ENCODE measurements at places on chromosomes 11 and 22. TPM values are rescaled to one million over a fixed set of nuclear protein-coding genes. Genes with fewer than 3 reads are reported as not detected.

DNA sequence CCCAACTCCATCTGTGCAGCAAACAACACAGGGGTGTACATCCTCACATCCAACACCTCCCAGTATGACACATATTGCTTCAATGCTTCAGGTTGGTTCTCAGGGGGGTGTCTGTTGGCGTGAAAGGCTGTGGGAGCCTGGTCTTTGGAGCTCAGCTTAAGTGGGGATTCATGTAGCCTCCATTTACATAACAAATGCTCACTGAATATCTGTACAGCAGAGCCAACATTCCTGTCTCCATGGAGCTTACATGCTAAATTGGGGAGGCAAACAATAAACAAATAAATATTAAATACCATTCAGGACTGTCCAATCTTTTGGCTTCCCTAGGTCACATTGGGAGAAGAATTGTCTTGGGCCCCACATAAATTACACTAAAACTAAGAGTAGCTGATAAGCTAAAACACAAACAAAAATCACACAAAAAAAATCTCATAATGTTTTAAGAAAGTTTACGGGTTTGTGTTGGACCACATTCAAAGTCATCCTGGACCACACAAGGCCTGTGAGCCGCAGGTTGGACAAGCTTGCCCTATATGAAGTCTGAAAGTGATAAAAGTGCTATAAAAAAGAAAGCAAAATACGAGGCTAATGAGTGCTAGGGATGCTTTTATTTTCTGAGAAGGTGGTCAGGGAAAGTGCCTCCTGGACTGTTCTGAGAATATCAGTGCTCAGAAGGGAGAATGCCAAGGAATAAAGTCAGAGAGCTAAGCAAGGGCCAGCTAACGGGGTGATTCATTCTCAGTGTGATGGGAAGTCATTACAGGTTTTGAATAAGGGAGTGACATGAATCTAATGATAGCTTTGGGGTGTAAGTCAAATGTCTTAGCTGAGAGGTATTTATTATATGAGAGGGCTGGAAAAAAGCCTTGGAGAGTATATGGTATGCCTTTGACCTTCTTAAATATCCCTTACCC is 41.6 kb downstream of the CD44 start:
- H3K4me1 ChIP-seq, result peaks cover 28% of the 10 kb centered on the region
- H3K4me3 ChIP-seq, result no peak overlapping the region
- H3K36me3 ChIP-seq, result no peaks in the 10 kb centered on the region
- DNase-seq, result no peak
- no peaks in the 10 kb centered on the region for H3K27me3 ChIP-seq
- no peak overlapping the region for H3K27ac ChIP-seq

DNA sequence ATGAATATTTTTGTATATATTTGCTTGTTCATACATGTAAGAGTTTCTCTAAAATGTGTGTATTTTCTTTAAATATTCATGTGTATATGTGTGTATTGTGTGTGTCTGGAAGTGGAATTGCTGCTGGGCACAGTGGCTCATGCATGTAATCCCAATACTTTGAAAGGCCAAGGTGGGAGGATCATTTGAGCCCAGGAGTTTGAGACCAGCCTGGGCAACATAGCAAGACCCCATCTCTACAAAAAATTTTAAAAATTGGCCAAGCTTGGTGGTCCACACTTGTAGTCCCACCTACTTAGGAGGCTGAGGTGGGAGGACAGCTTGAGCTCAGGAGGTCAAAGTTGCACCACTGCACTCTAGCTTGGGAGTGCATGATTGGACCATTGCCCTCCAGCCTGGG is 4.7 kb upstream of the LGR4 start:
- H3K36me3 ChIP-seq, result peaks cover 2% of the 10 kb centered on the region
- no peaks in the 10 kb centered on the region for H3K27me3 ChIP-seq
- no peak overlapping the region for H3K27ac ChIP-seq

NLRP14 gene
- total RNA-seq, result 0.07 TPM

- H3K4me1 ChIP-seq, result peaks cover 9% of the 10 kb centered on the region
- H3K4me3 ChIP-seq, result no peak overlapping the region
- H3K36me3 ChIP-seq, result no peaks in the 10 kb centered on the region
- no peak for DNase-seq
- H3K27ac ChIP-seq, result no peak overlapping the region
Measured at GRCh38 chr11:122874991-122875390, 7.6 kb upstream of the JHY start.

DNA sequence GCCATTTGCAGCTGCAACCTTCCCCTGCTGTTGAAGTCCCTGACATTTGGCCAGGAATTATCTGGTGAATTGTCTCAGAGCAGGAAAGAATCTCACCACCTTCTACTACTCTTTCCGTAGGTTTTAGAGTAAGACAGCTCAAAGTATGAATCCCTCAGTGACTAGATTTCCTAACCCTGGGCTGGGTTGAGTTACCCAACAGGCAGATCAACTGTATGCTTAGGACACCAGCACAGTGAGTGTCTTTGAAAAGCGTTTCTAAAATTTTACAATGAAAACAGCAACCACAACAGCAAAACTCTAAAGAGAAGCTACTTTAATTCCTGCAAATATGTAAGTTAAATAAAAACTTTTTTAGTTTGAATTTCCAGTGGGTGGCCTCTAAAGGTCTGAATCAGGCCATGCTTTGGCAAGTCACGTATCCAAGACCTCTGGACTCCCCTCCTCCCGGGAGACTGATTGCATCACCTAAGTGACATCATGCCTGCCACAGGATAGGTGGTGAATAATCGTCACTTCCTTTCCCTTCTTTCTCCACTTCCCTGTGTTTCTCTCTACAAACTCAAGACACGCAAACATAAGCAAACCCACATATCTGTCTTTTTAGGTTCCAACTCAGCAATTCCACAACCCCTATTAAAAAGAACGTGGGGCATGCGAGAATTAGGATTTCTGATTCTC is 7.8 kb downstream of the OR8B12 start:
- H3K4me1 ChIP-seq, result peaks cover 8% of the 10 kb centered on the region
- no peaks in the 10 kb centered on the region for H3K36me3 ChIP-seq
- no peak overlapping the region for H3K27ac ChIP-seq

TCN2 gene
- 34.7 TPM for total RNA-seq

C11orf97 gene
- not detected for total RNA-seq

- H3K27me3 ChIP-seq, result no peaks in the 10 kb centered on the region
- no peaks in the 10 kb centered on the region for H3K36me3 ChIP-seq
- DNase-seq, result no peak
- no peak overlapping the region for H3K27ac ChIP-seq
Measured at GRCh38 chr11:27120211-27120610, 79.6 kb downstream of the BBOX1 start.

DNA sequence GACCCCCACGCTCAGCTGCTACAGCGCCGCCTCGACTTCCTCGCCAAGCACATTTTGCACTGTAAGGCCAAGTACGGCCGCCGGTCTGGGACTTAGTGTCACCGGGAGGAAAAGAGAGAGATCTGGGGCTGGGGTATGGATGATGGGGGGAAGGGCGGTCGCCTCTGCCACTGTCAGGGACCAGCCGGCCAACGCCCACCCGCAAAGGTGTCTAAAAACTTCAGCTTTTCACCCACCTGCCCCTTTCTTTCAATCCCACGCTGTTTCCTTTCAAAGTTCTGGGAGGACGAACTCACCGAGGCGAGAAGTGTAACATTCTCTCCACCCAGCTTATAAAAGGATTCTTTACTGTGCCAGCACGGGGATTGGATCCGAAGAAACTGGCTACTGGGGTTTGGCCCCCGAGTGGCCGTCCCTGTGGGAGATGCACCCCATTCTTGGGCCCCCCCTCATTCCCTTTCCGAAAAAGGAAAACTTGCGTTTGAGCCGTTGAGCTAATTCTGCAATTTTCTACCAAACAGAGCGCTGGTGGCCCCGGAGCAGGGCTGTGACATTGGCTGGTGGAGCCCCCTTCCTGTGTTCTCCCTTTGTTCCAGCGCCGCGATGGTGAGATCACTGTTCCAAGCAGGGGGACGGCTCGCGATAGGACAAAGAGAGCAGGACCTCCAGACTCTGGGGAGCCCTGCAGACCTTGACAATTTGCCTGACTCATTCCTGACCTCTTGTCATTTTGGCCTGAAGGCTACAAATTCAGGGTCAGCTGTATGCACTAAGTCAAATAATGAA is 1.8 kb downstream of the FJX1 start:
- peaks cover 45% of the 10 kb centered on the region for H3K4me1 ChIP-seq
- DNase-seq, result peak; percentile 71
- no peak overlapping the region for H3K27ac ChIP-seq
- H3K4me3 ChIP-seq, result peak overlapping the region; percentile 71

- peaks cover 4% of the 10 kb centered on the region for H3K27me3 ChIP-seq
- peaks cover 17% of the 10 kb centered on the region for H3K4me1 ChIP-seq
- H3K27ac ChIP-seq, result peak within 1 kb of the TSS; percentile 80
Measured at GRCh38 chr11:95066716-95067038, at the start of gene SRSF8. Gene SRSF8 (plus strand): TSS chr11:95066919. CDS start chr11:95067227, 308 bp downstream.

- H3K4me1 ChIP-seq, result peaks cover 10% of the 10 kb centered on the region
- no peak overlapping the region for H3K27ac ChIP-seq
- H3K4me3 ChIP-seq, result no peak overlapping the region
- no peaks in the 10 kb centered on the region for H3K36me3 ChIP-seq
- DNase-seq, result no peak
- no peaks in the 10 kb centered on the region for H3K27me3 ChIP-seq
Measured at GRCh38 chr22:29183971-29184848, 21.5 kb upstream of the EMID1 start.

DNA sequence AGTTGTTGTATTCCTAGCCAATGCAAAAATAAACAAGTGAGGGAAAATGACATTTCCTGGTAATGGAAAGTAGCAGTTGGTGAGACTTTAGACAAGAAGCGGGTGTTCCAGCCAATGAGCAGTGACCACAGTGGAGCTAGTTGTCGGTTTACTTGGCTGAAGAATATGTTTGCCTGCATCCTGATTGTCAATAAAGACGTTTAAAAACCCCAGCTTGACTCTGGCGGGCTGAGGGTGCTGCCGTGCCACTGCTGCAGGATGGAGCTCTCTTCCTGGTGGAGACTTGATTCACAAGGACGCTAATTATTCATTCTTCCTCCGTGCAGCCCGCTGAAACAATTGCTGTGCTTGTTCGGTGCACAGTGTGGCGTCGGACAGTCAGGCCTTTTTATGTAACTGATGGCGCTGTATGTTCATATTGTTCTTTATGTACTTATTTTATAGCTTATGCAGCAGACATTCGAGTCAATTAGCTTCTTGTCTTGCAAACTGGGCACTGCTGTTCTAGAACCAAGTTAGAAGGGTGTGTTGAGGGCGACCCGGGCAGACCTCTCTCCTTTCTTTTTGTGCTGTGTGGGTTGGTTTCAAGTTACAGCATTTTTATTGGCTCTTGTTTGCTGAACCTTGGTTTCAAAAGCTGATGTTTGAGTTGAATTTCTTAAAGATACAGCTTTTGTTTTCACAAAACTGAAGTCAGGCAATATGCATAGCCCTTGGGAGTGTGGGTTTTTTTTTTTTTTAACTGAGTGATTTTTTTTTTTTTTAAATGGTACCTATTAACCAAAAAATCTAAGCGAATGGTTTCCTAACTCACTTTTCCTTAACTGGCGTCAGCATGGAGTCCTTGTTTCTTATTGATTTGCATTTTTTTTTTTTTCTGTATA is 153.9 kb downstream of the TEAD1 start:
- H3K27me3 ChIP-seq, result no peaks in the 10 kb centered on the region
- DNase-seq, result no peak
- H3K36me3 ChIP-seq, result no peaks in the 10 kb centered on the region
- peak overlapping the region; percentile 79 for H3K4me3 ChIP-seq
- H3K4me1 ChIP-seq, result peaks cover 89% of the 10 kb centered on the region

DNA sequence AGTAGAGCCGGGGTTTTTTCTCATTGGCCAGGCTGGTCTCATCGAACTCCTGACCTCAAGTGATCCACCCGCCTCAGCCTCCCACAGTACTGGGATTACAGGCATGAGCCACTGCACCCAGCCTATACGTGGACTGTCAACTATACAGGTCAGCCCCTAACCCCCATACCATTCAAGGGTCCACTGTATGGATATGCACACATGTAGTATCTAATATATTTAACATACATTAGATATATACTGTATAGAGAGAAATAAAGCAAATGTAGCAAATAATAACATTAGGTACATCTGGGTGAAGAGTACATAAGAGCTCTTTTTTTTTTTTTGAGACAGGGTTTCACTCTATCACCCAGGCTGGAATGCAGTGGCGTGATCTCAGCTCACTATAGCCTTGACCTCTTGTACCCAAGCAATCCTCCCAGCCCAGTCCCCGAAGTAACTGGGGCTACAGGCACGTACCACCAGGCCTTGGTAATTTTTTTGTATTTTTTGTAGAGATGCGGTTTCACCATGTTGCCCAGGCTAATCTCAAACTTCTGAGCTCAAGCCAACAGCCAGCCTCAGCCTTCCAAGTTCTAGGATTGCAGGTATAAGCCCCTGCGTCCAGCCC is 1.5 kb upstream of the ATP5MGL start:
- H3K27ac ChIP-seq, result no peak overlapping the region
- peaks cover 22% of the 10 kb centered on the region for H3K4me1 ChIP-seq
- H3K27me3 ChIP-seq, result no peaks in the 10 kb centered on the region
- H3K4me3 ChIP-seq, result no peak overlapping the region
- no peak for DNase-seq

LRRC74B gene
- not detected for total RNA-seq

NDUFS8 gene
- total RNA-seq, result 247 TPM

DNA sequence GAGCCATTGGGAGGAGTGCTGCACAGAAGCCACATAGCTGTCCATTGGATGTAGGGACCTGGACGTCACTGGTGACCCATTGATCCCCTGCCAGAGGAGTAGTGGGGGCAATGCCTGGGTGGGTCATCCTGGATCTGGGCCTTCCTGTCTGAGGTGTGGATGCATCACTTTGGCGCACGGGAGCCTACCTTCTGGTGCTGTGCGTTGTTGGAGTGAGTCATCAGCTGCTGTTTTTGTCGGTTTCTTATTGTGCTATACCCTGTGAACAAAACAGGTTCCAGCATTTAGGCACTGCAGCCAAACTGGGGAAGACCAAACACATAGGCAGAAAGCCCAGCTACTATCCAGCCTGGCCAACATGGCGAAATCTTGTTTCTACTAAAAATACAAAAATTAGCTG is 3.2 kb downstream of the TAF6L start:
- no peaks in the 10 kb centered on the region for H3K27me3 ChIP-seq
- H3K36me3 ChIP-seq, result peaks cover 38% of the 10 kb centered on the region
- no peak overlapping the region for H3K4me3 ChIP-seq
- H3K27ac ChIP-seq, result peak overlapping the region; percentile 49

DNA sequence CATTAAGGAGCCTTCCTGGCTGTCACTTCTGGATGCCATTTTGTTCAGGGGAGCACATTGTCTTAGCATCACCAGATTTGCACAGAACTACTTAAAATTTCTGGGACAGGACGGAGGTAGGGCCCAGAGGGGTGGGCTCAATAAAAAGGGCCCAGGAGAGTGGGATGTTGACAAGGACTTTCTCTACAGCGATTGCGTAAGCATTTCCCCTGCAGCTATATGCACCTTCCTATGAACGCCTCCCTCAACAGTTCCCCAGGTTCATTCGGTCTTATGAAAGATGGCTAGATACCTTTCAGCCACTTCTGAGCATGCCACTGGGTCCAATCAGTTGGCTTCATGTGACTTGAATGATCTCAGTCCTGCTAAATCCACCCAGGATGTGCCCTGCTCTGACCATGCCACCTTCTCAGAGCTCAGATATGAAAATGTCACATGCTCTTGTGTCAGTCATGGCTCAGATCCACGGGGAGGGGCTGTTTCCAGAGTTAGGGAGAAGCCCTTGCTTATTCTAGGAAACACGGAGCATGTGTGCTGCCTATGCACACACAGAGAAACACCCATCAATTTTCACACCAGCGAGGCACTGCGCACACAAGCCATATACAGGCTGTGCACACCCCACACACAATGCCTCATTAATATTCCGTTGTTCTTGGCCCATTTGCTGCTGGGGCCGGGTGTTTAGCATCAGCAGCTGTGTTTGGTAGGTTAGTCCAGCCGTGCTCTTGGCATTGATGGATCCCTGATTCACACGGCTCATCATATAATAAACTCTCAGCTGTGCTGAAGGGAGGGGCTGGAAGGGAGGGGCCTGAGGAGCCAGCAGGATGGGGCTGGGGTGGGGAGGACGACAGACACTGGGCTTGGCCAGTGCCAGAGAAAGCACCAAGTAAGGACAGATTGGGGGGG is 52.5 kb upstream of the NNMT start:
- H3K27me3 ChIP-seq, result no peaks in the 10 kb centered on the region
- H3K27ac ChIP-seq, result no peak overlapping the region
- H3K4me3 ChIP-seq, result no peak overlapping the region

Data from WTC11 (cell line).